Fibroblast of skin of left quadriceps (primary cell): ENCODE measurements at places on chromosomes 3 and 15.

- DNase-seq: no peak
These were observed 20.5 kb downstream of the GALK2 start for GRCh38 chr15:49190586-49190985.

DNA sequence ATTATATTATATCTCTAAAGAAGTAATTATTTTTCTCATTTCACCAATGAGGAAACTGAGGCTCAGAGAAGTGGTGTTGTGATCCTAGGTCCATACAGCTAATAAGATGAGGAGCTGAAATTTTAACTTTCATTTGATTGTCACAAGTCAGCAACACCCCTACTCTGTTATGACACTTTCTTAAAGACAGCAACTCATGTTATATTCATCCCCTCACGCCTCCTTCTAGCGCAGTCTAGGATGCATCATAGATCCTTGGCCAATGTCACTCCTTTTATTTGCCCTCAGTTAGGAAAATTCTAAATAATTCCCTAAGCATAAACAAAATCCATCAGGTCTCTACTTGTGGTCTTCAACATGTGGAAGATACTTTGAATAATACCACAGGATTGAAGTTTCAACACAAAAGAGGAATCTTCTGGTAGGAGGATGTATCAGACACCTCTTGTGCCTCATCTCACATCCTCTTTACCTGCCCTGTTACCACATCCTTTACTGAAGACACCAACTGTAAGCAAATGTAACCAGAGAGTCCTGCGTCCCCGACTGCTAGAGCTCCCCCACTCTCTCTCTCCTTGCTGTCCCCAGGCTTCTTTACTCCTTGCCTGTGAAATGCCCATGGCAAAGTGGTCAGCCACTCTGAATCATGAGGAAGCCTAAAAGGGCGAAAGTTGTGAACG, 53.7 kb downstream of the TRIM42 start:
- DNase-seq: no peak

DNA sequence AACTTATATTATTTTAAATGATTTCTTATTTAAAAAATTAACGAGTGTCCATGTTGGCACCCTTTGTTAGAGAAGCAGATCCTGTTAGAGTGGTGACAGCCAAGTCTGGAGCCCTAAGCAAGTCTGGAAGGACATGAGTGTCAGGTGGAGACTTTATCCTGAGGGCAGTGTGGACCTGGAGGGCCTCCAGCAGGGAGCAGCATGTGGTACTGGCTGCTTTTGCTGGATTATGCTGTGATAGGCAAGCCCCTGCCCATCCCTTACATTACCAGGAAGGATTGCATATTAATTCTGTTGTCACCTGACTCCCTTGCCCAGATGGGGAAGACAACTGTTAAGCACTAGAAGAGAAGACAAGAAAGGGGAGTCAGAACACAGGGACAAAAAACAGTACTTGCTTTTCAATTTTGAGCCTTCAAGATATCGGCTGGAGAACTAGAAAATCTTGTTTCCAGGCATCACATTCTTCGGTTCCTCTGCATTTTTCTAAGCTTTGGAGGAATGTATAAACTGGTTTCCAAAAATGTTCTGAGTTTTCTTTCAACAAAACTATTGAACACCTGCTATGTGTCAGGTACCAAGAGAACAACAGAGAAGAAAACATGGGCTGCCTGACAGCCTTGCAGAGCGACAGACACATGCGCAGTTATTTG, 22.7 kb downstream of the ZNF860 start:
- DNase-seq: no peak

DNA sequence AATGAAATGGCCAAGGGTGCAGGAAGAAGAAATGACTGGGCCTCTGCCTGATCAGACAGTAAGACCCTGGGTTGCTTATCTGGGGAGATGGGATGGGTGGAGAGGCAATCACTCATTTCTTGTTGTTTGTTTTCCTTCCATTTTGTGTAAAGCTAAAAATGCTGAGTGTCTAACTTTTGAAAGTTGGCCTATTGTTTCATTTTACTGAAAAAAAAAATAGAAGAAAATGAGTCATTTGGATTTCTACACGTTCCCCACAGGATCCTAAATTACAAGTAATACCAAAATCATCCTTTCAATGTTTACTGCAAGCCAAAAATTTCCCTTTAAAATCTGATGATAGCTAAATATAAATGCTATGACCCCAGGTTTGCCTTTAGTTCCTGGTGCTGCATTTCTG, 30.6 kb downstream of the PTX3 start:
- DNase-seq: no peak

GRCh38 chr3:182460303-182460702, 333.0 kb upstream of the ATP11B start:
- DNase-seq: no peak

DNA sequence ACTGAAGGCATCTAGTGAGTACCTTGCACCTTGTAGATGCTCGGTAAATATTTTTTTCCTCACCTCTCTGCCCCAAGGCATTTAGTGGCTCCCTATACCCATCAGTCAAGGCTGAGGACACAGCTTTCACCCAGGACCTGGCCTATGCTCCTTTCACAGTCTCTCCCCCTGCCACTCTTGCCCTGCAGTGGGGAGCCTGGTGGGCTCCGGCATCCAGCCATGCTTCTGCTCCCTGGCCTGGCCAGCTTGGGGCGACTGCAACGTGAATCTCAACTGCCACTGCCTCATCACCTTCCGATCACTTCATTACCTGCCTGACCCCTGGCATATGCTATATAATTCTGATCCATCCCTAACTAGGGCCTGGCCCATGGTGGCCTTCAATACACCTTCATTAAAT, 735 bp upstream of the CX3CR1 start:
- no peak for DNase-seq

GRCh38 chr3:152491922-152492321, 223.2 kb downstream of the MBNL1 start:
- no peak for DNase-seq

- no peak for DNase-seq
These were observed 70.2 kb downstream of the LRRC28 start for GRCh38 chr15:99321468-99321867.

GRCh38 chr15:98958076-98958475, 49.5 kb downstream of the PGPEP1L start:
- no peak for DNase-seq

GRCh38 chr15:31930967-31931366, 99.3 kb upstream of the CHRNA7 start:
- no peak for DNase-seq

- no peak for DNase-seq
These were observed 90.2 kb downstream of the OSBPL10 start for GRCh38 chr3:31890742-31891469.

GRCh38 chr15:98549003-98549402, 99.3 kb upstream of the IGF1R start:
- no peak for DNase-seq

DNA sequence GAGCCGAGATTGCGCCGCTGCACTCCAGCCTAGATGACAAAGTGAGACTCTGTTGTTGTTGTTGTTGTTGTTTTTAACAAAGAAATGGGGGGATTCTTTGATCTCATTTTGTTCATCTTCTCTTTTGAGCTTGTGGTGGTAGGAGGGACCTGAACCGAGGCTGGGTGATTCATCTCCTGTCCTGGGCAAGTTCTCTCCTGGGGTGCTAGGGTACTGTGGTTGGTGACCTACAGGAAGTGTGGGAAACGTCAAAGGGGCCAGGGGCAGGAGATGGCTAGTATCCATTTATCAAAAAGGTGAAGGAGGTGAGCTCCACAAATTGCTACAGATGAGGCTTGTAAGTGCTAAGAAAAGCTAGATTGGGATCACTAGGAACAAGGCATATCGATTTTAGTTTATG, 14.3 kb downstream of the PPCDC start:
- no peak for DNase-seq

- no peak for DNase-seq
These were observed 60.8 kb upstream of the GOLIM4 start for GRCh38 chr3:168156479-168156878.

DNA sequence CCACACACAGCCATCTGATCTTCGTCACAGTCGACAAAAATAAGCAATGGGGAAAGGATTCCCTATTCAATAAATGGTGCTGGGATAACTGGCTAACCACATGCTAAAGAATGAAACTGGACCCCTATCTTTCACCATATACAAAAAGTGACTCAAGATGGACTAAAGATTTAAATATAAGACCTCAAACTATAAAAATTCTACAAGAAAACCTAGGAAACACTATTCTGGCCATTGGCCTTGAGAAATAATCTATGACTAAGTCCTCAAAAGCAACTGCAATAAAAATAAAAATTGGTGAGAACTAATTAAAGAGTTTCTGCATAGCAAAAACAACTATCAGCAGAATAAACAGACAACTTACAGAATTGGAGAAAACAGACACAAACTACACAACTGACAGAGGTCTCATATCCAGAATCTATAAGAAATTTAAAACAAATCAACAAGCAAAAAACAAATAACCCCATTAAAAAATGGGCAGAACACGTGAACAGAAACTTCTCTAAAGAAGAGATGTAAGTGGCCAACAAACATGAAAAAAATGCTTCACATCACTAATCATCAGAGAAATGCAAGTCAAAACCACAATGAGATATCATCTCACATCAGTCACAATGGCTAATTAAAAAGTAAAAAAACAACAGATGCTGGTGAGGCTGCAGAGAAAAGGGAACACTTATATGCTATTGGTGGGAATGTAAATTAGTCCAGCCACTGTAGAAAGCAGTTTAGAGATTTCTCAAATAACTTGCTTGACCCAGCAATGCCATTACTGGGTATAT, 104.0 kb downstream of the NR1I2 start:
- no peak for DNase-seq

- no peak for DNase-seq
These were observed 72.7 kb upstream of the WDR72 start for GRCh38 chr15:53831907-53832770.

GRCh38 chr15:99507016-99507503, 58.7 kb upstream of the MEF2A start:
- no peak for DNase-seq

- peak; percentile 86 for DNase-seq
These were observed 438.7 kb upstream of the KCNMB2 start for GRCh38 chr3:178097576-178097975.

DNA sequence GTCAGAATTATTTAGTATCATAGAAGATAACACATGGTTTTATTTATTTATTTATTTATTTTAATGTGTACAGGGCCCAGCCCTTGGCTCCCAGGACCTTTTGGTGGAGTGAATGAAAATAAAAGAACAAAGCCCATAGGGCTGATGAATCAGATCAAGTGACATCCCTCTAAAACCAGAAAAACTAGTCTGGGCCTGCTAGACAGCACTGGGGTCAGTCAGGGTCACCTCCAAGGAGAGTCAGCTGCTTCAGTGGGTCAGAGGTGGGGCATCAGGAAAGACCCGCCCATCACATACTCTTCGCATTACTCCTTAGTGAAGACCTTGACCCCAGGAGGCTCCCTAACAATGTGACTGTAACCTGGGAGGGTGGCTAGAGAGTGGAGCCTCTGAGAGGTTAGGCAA, 12.8 kb downstream of the PPCDC start:
- no peak for DNase-seq

GRCh38 chr3:58074116-58074715, 66.0 kb downstream of the FLNB start:
- DNase-seq: no peak

DNA sequence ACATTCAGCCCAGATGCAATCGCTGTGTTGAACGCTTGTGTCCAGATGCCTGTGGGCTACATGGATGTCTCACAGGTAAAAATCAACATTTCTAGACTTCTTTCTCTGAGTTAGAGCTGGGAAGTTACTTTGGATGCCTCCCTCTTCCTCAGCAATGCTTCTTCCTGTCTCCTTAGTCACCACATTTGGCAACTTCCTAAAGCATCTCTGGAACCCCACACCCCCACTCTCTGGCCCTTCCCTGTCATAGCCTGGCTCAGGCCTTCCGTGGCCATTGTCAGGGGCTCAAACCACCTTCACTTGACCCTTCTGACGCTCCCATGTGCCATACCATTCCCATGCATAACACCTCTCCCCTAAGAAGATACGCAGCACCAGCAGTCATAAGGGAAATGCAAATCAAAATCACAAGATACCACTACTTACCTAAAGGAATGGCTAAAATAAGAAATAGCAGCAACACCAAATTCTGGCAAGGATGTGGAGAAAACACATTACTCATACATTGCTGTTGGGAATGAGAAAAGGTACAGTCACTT, 21.6 kb upstream of the RGMA start:
- DNase-seq: no peak

DNA sequence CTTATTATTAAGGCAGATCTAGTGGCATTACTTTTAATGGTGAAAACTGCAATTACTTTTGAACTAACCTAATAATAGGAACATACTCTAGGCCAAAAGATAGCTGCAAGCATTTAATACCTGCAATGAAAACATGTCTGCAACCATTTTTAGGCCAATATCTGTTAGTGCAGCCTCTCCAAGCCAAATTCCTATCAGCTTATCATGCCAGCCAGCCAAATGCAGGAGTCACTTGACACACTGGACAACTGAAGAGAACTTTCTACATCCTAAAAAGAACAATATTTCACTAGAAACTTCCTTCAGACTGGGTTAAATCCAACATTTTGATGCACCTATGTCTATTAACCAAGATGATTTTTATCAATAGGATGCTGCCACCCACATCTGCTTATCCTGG, 33.8 kb downstream of the CCDC54 start:
- no peak for DNase-seq

DNA sequence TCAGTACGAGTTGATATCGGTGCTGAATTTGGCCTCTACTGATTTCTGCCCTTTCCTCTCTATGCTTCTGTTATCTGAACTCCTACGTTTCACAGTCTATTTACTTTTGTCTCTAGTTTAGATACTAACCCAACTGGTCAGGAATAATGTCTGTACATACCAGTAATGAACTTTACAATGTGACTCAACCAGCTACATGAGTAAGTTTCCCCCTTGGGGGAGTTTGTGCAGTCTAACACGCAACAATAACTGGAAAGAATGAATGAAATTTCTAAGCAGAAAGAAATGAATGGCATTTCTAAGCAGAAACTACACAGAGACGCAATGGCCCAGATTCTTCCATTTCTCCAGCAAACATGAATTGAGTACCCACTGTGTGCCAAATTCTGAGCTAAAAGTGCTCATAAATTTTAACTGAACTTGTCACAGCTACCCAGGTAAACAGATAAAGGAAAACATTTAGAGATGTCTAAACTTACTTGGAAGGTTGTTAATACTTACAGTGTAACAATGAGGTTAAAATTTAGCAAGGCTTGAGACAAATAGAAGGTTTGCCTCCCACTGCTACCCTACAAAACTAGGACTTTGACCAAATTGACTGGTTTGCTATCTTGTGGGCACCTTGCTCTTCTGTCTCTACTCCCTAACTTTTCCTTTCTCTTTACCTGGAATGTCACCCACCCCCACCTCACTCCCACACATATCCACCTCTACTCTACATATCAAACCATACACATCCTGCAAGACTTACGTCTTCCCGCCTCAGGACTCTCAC, 11.6 kb downstream of the UPK1B start:
- DNase-seq: peak; percentile 60

GRCh38 chr3:37310666-37311050, 136.3 kb upstream of the LRRFIP2 start:
- DNase-seq: no peak
